ENCODE measurements at places on chromosomes 6 and 20.

DNA sequence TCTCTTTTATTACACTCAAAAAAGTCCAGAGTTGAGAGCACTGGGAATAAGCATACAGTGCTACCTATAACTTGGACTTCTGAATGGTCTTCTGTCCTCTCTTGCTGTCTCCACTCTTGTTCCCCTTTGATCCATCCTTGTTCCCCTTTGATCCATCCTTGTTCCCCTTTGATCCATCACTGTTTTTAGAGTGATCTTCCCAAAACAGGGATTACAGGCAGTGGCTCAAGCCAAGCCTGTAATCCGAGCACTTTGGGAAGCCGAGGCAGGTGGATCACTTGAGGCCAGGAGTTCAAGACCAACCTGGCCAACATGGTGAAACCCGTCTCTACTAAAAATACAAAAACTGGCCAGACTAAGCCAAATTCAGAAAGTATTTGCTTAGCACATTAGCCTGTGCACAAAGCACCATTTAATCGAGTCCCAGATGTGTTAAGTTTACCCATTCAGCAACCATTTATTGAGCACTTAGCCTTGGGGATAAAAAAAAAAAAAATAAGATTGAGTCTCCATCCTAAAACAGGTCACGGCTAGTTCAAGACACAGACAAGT lies 65.0 kb upstream of the NHSL1 start:
- no peak for DNase-seq

- DNase-seq: no peak
Observed at GRCh38 chr20:44739942-44740341, 5.7 kb upstream of the KCNK15 start.

- DNase-seq: no peak
Observed at GRCh38 chr6:42333612-42334011, 116.0 kb upstream of the MRPS10 start.

DNA sequence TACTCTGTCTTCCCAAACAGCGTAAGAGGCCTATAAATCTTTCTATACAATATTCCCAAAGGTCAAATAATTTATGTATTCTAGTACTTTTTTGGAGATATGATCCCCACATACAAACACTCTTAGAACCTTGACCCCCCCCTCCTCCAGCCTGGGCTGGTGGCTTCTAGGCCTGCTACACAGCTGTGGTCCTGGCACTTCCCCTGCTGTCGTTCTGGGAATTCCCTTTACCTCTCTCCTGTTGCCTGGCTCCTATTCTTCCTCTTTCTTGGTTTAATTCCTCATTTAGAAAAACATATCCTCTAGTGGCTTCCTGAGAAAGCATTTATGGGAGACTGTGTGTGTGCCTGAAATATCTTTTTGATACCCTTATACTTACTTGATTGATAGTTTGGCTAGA lies 4.1 kb upstream of the TXLNB start:
- DNase-seq: no peak

DNA sequence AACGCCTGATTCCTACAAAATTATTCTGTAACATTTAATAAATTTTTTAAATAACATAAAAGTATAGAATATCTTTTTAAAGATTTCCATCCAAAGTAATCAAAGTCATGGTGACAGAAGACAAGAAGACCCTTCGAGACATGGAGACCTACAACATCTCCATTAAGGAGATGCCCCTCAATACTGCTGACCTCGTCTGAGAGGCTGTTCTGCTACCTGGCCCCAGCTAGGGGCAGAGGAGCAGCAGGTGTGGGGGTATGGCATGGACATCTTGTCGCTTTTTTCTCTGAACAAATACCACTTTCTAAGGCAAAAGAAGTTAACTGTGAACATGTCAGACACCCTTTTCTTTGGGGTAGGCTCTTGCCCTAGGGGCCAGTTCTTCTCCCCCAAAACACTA lies 44.1 kb downstream of the BLOC1S5 start:
- DNase-seq: no peak

DNA sequence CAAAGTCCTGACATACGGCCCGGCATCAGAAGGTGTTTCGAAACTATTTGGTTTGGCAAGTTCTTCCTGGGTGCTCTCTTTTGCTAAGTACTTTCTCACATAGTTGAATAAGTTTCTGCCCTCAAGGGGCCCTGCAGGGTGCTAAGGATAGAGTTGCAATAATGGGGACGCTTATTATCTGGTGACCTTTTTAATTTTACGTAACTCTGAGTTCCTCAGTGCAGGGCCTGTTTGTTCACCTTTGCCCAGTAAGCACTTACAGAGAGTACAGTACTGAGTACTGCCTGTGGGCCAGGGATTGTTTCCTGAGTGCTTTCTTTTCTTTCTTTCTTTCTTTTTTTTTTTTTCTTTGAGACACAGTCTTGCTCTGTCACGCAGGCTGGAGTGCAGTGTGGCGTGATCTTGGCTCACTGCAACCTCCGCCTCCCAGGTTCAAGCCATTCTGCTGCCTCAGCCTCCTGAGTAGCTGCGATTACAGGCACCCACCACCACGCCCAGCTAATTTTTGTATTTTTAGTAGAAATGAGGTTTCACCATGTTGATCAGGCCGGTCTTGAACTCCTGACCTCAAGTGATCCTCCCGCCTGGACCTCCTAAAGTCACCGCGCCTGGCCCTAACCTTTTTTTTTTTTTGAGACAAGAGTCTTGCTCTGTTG lies 4.5 kb upstream of the PXMP4 start:
- DNase-seq: no peak

- peak; percentile 69 for DNase-seq
Observed at GRCh38 chr6:21033575-21034026, 499.3 kb downstream of the CDKAL1 start.

- DNase-seq: no peak
Observed at GRCh38 chr6:106165885-106166485, 79.8 kb downstream of the PRDM1 start.

DNA sequence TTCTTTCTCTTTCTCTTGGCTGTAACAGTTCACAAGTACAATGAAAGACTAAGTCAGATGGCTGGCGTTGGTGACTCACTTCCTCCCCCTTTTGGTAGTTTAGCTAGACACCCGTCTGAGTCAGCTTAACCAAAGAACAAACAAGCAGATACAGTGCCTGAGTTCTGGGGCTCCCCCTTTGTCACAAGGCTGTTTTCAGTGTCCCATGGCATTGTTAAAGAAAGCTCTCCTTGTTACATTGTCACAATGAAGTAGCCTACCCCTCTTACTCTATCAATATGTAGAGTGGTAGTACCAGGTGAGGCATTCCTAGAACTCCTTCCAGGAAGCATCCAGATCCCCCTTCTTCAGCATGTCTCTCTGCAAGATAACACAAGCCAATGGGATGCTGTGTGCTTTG lies 38.6 kb downstream of the KIAA0408 start:
- peak; percentile 64 for DNase-seq

DNA sequence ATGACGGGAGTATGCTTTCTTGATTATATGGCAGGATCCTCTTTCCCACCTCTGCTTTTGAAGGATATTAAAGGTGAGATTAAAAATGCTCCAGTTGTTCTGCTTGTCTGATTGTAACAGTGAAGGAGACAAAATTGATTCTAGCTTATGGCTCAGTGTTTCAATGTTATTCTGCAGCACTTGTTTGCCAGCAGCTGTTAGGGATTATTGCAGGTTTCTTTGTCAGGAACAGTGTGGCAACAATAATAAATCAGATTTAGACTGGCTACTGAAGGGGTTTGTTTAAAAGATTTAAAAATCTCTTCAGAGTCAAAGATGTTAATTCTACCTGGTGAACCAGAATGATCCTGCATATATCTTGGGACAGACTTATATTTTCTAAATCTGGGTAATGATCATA lies 126.9 kb downstream of the LAMA2 start:
- no peak for DNase-seq

GRCh38 chr6:53735896-53736295 lies 58.9 kb upstream of the LRRC1 start:
- no peak for DNase-seq

DNA sequence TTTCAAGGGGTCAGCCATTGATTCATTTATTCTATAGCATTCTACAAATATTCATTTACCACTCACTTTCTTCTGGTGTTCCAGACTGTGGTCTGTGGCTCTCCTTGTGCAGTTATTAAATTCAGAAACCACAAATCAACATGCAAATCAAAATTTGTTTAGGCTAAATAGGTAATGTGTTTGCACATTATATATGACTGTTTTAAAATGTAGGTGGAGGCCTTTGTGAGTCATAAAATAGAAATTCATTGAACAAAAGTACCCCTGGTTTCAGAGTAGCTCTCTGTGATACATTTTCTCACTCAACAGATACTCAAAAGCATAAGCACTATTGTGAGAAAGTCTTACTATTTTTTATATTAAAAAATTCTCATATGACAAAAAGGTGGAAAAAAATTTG lies 385.5 kb upstream of the TSHZ2 start:
- DNase-seq: no peak

DNA sequence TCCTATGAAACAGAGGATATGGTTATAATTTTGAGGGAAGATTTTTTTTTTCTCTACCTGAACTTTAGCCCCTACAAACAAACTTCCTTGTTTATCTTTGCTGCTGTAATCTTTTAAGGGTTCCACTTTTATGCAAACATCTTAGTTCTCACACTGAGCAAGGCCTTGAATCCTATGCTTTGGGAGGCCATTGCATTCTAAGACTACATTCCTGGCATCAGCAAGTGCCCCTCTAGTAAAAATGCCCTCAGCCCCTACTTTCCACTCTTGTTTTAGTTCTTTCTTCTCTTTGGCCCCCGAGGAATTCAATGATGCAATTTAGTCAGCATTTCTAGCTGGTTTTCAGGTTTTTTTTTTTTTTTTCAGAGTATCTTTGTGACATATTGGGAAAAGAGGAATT lies 8.1 kb upstream of the AHI1 start:
- no peak for DNase-seq

- peak; percentile 81 for DNase-seq
Observed at GRCh38 chr6:13355043-13355945, 27.0 kb upstream of the TBC1D7 start.

GRCh38 chr6:1402868-1403267 lies 13.5 kb downstream of the FOXF2 start:
- DNase-seq: no peak
